AG10803 (cell line): ENCODE measurements at places on chromosomes 3 and 15.

- DNase-seq = no peak
Measured at GRCh38 chr15:99435113-99435695, 130.6 kb upstream of the MEF2A start.

DNA sequence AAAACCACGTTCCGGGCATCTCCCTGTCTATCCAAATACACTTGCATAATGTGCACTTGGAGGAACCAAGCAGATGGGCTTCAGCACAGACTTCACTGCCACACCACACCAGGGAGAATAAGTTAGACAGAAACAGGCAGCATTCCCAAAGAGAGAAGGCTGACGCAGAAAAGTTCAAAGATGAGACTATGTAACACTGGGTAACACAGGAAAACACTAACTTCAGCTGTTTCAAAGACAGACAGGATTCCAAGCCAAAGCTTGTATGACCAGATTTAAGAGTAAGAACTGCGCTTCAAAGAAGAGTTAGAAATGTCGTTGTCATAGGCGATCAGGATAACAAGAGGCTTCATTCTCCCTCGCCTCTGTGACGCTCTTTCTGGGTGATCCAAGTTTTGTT is 19.9 kb downstream of the SLC51A start:
- peak; percentile 47 for DNase-seq

DNA sequence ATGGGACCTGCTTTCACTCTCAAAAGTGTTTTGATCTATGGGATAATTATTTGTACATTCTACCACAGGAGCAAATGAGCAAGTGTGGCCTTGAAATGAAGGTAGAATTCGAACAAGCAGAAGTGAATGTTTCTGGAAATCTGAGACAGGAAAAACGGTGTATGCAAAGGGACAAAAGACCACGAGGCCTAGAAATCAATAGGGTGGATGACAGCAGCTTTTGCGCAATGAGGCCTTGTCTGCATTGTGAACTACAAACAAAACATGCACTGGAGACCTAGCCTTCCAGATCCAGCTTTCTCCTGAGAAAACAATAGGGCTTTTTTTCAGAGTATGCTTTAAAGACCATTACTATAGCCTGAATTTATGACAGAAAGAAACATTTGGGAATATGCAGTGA is 1137.0 kb downstream of the ROBO2 start:
- no peak for DNase-seq

DNA sequence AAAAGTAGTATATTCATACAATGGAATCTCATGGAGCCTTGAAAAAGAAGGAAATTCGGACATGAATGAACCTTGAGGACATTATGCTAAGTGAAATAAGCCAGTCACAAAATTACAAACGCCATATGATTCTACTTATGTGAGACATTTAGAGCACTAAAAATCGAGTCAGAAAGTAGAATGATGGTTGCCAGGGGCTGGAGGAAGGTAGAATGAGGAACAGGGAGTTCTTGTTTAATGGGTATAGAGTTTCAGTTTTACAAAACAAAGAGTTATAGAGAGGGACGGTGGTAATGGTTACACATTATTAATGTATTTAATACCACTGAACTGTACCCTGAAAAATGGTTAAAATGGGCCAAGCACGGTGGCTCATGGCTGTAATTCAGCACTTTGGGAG is 19.5 kb downstream of the UBXN7 start:
- no peak for DNase-seq

DNA sequence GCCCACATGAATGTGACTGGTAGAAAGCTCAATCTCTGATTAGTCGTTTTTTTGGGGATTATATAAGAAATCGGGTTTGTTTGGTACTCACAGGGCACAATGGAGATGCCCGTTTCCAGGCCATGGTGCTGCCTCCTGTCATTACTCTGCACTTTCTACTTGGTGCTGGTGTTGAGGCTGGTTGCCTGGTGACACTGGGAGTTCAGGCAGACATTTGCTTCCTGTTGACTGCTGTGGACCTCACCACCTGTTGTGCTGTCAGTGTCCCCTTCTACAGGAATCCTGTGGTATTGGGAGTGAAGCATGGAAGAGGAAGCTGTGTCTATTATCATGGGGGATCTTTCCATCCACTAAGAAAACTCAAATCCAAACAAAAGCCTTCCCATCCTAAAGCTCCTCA is 227.2 kb upstream of the TBL1XR1 start:
- DNase-seq = no peak

DNA sequence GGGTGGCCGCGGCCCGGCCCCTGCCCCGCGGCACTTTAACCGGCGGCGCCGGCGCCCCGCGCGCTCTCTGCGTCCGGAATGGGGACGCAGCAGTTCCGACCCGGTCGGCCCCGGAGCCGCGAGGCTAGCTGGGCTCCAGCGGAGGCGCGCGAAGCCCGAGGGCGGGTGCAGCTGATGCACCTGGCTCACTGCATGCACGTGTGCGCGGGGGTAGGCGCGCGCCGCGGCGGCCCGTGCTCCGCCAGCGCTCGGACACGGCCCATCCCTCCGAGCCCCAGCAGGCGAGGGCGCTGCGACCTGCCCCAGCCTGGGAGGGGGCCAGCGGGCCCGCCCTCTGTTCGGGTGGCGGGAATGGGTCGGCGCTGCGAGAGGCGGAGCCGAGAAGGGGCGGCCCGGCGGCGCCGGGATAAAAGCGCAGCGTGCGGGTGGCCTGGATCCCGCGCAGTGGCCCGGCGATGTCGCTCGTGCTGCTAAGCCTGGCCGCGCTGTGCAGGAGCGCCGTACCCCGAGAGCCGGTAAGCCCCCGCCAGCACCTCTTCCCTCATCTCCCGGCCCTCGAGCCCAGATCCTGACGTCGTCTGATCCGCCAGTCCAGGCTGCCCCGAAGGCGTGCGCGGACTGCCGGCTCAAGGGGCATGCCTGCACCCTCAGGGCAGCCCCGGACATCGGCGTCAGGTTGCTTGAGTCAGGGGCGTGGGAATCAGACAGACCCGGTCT is at the start of the genes CHDH and IL17RB:
Gene CHDH, minus strand, starts transcription at position 286 of the 717 bp plus-strand sequence. CDS start 22,411 bp downstream, outside the sequence.
Gene IL17RB, plus strand, starts transcription at position 435 of the 717 bp plus-strand sequence. Its CDS starts 21 bp downstream, at position 456.
- no peak for DNase-seq

DNA sequence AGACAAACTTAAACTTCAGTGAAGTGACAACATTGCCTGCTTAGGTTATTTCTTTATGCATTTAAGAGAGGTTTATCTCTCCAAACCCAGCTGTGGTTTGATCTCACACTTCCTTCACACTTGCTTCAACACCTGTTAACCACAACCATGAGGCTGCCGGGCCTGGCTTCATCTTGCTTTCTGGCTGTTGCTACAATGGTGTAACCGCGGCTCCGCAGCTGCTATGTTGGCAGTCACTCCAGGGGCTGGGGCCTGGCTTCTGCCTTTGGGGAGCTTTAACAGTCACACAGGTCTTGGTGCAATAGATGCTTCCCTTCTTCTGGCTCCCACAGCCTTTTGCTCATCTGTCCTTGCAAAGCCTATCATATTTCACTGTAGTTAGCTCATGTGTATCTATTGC is 72.9 kb upstream of the MNS1 start:
- no peak for DNase-seq

GRCh38 chr3:37945807-37946530 is 44.6 kb upstream of the VILL start:
- DNase-seq = no peak

GRCh38 chr3:125185805-125186204 is 26.7 kb downstream of the SLC12A8 start:
- no peak for DNase-seq

DNA sequence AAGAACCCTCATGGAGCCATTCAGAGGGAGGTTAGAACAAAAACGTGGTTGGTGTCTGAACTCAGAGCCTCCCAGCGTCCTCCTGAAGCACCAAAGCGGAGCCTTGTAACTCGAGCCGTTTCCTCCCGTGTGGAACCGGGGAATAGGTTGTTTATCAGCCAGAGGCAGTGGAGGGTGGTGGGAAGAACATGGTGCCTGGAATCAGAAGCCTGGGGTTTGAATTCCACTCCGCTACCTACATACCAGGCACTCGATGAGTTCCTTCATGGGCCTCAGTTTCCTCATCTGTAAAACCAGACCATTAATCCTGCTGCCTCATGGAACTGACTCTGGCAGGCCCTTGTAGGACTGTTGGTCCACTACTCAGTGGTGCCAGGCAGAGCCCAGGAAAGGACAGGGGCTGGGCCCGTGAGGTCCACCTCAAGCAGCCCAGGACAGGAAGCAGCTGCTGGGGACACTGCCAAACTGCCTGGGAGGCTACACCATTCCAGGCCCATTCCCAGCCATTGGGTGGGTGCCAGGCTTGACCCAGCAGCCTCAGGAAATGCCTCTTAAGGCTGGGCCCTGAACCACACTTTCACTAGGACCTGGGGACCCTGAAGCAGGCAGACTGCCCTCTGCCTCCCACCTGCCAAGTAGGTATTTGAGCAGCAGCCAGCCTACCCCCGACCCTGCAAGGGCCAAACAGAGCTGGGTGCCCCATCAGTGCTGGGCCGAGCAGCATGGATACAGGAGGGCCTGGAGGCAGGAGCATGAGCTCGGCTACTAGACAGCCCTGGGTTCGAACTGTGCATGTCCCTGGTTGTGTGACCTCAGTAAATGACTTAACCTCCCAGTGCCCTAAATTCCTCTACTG is 33.4 kb downstream of the PRKCD start:
- DNase-seq = peak; percentile 61

DNA sequence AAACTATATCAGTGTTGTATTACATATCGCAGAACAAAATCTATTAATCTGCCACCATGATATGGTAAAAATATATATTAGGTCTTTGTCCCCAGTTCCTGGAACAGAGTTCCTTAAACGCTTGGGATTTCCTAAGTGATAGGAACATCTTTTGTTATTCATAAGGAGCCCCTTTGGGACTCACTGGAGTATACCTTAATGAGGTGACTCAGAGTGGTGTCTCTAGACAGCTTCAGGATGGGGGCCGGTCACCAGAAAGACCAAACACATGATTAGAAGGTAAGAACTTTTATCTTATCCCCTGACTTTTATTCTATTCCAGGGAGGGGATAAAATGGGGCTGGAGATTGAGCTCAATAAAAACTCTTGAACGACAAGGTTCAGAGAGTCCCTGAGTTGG is 12.3 kb upstream of the CHCHD6 start:
- no peak for DNase-seq

DNA sequence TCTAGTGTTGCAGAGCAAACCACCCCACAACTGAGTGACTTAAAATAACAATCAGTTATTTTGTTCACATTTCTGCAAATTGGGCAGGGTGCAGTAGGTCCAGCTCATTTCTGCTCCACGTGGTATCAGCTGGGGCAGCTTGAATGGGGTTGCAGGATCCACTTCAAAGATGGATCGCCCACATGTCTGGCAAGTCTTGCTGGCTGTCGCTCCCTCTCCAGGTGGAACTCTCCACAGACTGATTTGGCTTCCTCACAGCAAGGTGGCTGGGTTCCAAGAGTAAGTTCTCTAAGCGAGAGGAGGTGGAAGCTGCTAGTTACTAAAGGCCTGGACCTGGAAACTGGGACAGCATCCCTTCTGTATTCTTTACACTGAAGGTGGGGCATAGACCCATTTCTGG is 213.3 kb downstream of the SLC9A9 start:
- no peak for DNase-seq

DNA sequence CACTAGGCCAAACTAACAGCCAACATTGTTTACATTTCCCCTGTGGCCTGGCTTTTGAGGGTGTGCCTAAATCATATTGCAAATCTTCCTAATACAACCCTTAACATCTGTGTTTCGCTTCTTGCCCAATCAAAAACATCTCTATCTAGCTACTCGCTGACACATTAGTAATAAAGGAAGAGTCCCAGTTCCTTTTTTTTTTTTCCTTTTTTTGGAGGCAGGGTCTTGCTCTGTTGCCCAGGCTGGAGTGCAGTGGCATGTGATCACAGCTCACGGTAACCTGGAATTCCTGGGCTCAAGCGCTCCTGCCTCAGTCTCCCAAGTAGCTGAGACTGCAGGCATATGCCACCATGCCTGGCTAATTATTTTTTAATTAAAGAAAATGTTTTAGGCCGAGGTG is 2.1 kb upstream of the SRPRB start:
- DNase-seq = no peak

DNA sequence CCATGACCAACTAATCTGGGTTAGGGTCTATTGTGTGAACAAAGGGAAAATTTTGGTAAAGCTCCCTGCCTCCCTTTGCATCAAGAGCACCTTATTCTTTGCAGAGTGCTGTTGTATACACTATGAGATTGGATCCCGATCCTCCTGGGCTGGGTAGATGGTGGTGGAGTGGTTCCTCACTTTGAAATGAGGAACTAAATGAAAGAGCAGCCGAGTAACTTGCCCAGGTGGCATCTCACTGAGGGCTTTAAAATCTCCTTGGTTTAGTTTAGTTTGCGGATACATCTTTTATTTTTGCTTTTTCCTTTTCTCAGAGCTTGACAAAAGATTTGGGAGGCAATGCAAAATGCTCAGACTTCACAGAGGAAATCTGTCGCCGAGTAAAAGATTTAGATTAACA is 19.4 kb downstream of the IDH3A start:
- DNase-seq = no peak

DNA sequence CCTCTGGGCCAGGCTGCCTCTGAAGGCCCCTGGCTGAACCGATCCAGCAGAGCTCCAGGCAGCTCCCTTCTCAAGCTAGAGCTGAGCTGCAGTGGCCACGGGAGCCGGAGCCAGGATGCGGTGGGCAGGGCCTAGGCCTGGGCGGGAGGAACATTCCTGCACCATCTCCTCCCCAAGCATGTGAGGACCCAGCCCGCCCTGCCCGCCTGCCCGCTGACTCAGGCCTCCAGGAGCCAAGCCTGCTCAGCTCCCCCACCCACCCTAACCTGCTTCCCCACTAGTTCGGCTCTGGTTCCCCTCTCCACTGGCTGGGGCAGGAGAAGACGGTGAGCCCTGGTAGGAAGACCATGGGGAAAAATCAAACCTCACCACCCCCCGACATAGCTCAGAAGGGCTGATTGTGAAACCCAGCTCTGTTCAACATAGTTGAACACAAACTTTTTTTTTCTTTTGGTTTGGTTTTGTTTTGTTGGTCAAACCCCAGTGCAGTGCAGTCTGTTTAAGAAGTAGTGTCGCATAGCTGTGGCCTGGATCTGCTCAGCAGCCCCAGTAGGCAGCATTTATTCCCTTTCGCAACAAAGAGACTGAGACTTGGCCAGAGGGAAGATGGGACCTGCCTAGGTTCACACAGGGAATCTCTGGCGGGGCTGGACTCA is 13.5 kb downstream of the SNX33 start:
- DNase-seq = peak; percentile 96

DNA sequence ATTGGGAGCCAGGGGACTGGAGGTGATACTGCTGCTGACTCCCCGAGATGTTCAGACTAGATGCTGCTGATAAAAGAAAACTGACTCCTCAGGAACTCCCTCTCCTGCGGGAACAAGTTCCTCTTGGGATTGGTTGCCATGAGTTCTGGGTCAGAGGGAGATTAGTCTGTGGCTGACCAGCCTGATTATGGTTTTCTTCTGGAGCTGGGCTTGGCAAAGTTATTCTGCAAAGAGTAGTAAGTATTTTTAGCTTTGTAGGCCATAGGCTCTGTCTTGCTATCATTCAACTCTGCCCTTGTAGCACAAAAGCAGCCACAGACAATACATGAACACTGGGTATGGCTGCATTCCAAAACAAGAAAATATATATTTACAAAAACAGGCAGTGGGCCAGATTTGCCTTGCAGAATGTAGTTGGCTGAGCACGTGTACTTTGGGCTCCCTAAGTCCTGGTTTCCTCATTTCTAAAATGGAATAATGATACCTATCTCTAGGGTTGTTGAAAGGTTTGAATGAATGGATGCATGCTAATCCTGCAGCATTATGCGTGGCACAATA is 796.8 kb downstream of the AGBL1 start:
- DNase-seq = no peak
